Stimulated activated CD8-positive, alpha-beta memory T cell treated with anti-CD3 and anti-CD28 coated beads, Interleukin-4, amount 100 ng/mL, for 4 hours (primary cell): ENCODE measurements at places on chromosomes 7 and 10.

DNA sequence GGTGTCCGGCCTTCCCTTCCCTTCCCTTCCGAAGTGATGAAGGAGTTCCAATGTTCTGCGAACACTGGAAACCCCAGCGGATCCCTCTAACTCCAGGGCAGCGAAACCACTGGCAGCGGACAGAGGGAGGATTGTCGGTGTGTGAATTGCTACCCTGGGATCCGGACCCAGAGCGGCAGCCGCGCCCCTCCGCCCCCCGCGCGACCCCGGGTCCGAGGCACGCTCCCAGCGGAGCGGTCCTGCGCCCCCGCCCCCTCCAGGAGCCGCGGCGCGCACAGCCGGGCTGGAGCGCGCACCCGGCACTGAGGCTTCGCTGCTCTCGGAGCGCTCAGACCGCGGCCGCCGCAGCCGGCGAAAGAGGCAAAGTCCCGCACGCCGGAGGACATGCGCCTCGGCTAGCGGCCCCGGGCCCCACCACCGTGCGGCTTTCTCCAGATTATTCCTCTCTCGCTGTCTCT is at the start of gene PTPRZ1:
Gene PTPRZ1, plus strand, starts transcription at position 331 of the 458 bp plus-strand sequence. CDS start 339 bp downstream, outside the sequence.
- DNase-seq: no peak

GRCh38 chr10:11861341-11861740 is 38.2 kb downstream of the PROSER2 start:
- no peak for DNase-seq

DNA sequence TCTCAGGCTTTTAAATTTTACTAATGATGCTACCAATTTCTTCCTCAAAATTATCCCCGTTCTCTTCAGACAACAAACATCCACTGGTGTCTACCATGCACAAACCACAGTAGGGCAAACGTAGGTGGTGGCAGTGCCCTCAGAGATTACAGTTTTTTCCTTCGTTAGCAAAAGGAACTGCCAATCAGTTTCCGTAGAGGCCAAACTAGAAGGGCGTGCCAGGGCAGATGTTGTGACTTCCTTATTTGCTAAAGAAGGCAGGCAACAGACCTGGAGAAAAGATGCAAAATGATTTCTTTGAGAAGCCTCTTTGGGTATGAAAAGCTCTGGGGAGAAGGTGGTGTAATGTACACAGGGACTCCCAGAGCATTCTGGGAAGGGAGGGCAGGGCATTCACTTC is 7.6 kb upstream of the FAM180A start:
- no peak for DNase-seq

- no peak for DNase-seq
Observed at GRCh38 chr7:12327922-12328321, 75.7 kb downstream of the VWDE start.

- DNase-seq: no peak
Observed at GRCh38 chr10:69348816-69349541, 67.7 kb downstream of the TACR2 start.

DNA sequence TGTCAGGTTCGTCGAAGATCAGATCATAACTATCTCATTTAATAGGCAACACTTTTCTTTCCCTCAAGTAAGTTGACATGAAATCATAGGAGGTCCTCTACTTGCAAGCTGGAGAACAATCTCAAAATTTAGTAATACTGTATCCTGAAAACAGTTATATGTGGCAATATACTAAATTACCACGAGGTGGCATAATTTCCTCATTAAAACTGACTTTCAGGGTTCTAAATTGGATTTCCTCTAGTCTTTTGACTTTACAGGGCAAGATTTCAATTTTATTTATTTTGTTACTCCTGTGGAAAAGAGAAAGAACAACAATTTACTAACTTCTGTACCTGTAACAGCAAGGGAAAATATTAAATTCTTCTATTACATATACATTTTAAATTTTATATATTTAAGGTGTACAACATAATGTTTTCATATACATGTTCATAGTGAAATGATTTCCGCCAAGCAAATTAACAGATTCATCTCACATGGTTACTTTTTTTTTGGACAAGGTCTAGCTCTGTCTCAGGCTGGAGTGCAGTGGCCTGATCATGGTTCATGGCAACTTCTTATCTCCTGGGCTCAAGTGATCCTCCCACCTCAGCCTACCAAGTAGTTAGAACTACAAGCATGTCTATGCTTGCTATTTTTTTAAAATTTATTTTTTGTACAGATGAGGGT is 53.4 kb upstream of the CYP2C18 start:
- DNase-seq: no peak

GRCh38 chr7:130733931-130734814 is at the start of gene KLF14:
Gene KLF14, minus strand, starts transcription at chr7:130734207. Its CDS starts 174 bp downstream, at chr7:130734033.
- peak; percentile 24 for DNase-seq

GRCh38 chr10:117569610-117570390 is 27.3 kb downstream of the EMX2 start:
- no peak for DNase-seq

- no peak for DNase-seq
Observed at GRCh38 chr10:21313691-21314090, 211.8 kb downstream of the SKIDA1 start.

DNA sequence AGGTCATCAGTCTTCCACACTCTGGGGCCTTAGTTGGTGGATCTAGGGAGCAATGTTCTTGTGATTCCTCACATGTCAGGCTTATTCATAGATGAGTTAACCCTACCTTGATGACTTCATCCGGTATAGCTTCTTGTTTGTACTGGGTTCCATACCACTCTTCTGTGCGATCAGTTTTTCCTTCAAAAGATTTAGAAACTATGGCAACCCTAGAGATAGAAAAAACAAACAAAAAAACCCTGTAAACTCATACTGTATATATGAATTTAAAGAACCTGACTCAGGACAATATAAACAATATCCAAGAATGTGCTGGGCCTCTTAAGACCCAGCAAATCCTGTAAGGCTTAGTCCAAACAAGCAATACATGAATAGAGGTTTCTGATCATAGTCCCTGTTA is 83.5 kb downstream of the IDE start:
- no peak for DNase-seq

- DNase-seq: no peak
Observed at GRCh38 chr7:117200786-117201458, 121.9 kb downstream of the WNT2 start.

DNA sequence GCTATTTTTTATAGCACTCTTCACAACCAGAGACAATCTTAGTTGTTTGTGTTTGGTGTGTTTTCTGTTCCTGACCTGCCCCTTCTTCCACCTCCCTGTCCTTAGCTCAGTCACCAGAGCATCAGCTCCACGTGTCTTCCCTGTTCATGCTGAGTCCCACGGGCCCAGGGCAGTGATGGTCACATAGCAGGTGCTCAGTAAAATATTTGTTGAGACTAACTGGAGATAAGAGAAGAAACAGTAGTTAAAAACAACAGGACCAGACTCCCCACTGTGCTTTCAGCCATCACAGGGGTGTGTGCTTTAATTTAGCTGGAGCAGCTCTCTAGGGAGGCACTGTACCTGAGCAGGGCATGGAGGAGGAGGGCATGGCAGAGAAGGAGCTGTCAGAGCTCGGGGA is 307.3 kb upstream of the ZNF32 start:
- DNase-seq: no peak

DNA sequence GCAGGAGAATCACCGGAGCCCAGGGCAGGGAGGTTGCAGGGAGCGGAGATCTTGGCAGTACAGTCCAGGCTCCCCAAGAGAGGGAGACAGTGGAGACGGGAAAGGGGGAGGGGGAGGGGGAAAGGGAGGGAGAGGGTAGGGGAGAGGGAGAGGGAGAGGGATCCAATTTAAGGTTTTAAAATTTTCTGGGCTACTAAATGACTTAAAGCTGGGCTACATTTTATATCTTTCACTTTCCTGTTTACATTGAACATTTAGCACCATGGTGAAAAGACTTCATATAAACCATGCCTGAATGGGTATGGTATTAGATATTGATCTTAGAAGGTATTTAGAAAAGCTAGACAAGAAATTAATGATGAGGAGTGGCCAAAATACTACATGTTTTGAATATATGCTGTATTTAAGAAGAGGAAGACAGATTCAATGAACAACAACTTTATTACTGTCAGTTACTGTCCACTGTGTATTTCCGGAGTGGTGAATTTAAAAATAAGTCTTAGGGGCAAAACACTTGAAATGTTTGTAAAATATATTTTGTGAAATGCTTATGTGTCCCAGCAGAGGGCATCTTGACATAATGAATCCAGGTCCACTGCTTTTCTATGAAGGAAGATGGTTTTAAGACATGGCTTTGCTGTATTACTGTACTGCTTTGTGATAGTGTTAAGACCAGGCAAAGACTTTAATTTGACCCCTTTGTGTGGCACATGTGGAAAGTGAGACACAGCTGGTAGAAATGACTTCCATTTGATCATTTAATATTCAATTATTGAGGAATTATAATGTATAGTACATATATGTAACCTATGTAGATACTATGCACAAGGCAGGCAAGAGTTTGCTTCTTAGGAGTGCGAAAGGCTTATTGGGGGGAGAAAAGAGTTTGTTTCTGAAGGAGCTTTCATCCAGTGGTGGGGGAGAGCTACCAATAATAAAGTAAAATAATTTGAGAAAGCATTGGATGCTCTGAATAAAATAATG is 52.8 kb downstream of the NRF1 start:
- no peak for DNase-seq

GRCh38 chr10:76206797-76207352 is 775.5 kb downstream of the LRMDA start:
- DNase-seq: no peak

GRCh38 chr10:92590623-92591549 is 2.0 kb upstream of the KIF11 start:
- no peak for DNase-seq

DNA sequence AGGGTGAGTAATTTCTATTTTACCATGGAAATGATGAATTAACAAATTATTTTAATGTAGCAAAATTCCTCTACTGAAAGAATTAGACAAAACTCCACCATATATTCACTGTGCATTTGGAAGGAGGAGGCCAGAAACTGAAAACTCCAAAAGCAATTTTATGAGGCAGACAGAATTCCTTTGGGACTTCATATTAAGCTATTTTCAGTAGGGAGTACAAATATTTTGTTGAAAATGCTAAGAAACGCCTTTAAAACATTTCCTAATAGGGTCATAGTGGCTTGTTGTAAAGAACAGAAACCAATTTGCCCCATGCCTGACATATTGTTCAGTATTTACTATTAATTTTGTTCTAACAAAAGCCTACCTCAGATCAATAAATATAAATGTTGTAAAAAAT is 117.8 kb downstream of the TES start:
- no peak for DNase-seq

- no peak for DNase-seq
Observed at GRCh38 chr10:26642896-26643653, 54.4 kb upstream of the PDSS1 start.

DNA sequence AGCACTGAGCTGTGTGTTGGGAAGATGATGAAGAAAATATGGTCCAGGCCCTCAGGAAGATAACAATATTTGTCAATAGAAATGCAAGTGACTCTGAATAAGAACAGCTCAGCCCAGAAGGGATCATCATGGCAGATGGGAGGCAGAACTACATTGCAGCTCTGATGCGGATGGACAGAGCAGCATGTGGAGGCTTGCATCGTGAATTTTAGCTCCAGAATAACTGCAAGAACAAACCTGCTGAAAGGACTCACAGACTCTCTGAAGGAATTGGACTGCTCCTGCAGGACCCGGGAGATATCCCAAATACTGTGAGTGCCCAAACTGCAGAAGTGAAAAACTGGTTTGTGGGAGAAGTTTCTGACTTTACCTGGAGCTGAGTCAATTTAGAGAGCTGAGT is 80.6 kb upstream of the LAMB4 start:
- no peak for DNase-seq

- no peak for DNase-seq
Observed at GRCh38 chr10:132941640-132942051, 724 bp downstream of the CFAP46 start.

DNA sequence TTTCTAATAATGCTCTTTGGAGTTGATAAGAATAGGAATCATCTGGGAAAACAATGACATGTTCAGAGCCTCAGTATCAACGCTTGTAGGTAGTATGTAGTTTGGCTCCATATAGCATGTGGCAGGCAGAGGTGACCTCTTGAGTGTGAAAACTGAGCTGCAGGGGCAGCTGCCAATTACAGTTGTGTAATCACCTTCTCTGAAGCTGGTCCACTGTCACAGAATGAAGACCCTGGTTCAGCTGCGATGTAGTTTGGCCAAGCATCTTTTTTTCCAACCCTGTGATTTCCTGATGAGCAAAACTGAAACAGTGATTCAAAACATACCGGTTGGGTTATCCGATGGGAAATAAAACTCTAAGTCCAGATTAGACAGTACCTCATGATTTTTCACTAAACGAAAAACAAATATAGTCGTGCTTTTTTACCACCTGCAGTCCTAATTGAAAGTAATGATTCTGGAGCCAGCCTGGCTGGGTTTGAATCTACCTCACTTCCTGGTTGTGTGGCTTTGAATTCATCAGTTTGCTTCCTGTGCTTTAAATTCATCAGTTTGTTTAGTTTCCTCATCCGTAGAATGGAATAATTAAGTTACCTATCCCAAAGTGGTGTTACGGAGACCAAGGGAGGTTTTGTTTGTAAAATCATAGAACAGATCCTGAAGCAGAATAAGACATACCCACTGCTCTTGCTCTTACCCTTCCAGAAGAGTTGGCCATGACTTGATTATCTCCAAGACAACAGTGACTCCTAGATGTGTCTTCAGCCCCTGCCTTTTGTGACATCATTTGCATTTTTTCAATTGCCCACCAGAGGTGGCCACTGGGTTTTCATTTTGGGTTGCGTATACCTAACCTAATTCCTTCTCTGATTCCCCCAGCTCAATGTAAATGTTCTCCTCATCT is 87.4 kb downstream of the CELF2 start:
- no peak for DNase-seq

GRCh38 chr7:30925913-30926312 is 14.3 kb downstream of the AQP1 start:
- DNase-seq: no peak

DNA sequence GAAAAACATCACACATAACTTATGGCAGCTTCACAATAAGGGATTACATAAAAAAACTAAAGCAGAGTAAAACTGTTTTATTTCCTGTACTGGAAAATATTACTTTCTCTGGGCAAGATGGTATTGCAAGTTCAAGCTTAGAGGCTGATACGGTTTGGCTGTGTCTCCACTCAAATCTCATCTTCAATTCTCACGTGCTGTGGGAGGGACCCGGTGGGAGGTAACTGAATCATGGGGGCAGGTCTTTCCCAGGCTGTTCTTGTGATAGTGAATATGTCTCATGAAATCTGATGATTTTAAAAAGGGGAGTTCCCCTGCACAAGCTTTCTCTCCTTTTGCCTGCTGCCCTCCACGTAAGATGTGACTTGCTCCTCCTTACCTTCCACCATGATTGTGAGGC is 5.1 kb upstream of the LRRC27 start:
- DNase-seq: no peak

DNA sequence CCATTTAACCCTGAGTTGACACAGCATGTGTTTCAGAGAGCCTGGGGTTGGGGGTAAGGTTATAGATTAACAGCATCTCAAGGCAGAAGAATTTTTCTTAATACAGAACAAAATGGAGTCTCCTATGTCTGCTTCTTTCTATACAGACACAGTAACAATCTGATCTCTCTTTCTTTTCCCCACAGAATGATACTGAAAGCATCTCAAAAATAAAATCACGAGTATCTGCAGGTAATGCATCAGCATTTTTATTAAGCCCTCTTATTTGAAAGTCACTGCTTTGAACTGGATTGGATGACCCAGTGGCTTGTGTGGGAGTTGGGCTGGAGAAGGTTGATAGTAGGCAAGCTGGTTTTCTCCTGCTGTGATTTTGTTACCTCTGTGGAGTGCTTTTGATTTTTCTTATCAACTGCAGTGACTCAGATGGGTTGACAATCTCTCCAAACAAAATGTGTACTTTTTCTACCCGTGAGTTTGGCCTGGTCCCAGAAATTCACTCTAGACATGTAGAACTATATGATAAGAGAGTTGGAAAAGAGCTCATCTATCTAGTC is 253.5 kb upstream of the PRKCQ start:
- no peak for DNase-seq
